ENCODE measurements at places on chromosomes 3 and 15.

- DNase-seq = no peak
These were observed 80.1 kb downstream of the EBLN2 start for GRCh38 chr3:73141525-73141924.

GRCh38 chr3:141808586-141808985 is 45.4 kb downstream of the GRK7 start:
- DNase-seq = no peak

DNA sequence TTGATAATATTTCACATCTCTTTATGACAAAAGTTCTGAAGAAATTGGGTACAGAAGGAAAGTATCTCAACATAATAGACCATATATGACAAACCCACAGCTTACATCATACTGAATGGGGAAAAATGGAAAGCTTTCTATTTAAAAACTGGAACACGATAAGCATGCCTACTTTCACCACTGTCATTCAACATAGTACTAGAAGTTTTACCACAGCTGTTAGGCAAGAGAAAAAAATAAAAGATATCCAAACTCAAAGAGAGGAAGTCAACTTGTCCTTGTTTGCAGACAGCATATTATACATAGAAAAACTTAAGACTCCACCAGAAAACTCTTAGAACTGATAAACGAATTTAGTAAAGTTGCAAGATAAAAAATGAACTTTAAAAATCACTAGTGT is 40.3 kb downstream of the COPS2 start:
- DNase-seq = no peak

DNA sequence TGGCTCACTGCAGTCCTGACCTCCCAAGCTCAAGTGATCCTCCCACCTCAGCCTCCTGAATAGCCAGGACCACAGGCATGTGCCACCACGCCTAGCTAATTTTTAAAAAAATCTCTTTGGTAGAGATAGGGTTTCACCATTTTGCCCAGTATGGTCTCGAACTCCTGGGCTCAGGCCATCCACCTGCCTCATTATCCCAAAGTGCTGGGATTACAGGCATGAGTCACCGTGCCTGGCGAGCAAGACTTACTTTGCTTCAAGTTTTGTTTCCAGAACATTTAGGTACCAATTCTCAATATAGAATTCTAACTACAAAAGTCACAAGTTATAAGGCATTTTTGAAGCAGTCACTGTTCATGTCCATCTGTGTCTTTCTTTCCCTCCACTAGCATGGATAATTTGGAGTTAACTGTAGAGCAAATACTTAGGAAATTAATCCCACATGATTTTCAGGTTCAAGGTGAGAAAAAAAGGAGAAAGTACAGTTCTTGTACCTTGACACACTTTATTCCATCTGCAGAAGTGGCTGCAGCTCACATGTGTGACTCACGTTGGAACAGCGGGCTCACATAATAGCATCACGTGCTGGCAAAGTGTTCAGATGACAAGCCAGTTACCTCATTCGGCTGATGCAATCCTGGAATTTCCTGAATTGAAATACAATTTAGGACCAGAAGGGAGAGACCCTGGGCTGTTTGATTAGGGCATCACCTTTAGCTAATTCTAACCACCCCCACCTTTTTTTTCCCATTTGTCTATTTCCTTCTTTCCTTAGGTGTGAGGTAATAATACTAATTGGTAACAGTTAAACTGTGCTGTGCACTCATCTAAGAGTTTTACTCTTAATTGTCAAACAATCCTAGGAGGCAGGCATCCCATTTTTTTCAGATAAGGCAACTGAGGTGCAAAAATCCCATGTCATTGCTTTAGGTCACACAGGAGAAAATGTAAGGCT is 46.9 kb upstream of the NEDD4 start:
- DNase-seq = no peak

GRCh38 chr3:110027446-110028080 is 690.2 kb upstream of the DPPA4 start:
- no peak for DNase-seq

- no peak for DNase-seq
These were observed 350.8 kb upstream of the ZNF385D start for GRCh38 chr3:22101811-22102210.
